ENCODE measurements at places on chromosomes 4 and X.

GRCh38 chrX:132191938-132192337, 27.3 kb downstream of the RAP2C start:
- no peak for DNase-seq

GRCh38 chrX:108160309-108160708, 68.7 kb downstream of the ATG4A start:
- no peak for DNase-seq

- no peak for DNase-seq
These were observed 91.0 kb downstream of the PHOX2B start for GRCh38 chr4:41657561-41657960.

DNA sequence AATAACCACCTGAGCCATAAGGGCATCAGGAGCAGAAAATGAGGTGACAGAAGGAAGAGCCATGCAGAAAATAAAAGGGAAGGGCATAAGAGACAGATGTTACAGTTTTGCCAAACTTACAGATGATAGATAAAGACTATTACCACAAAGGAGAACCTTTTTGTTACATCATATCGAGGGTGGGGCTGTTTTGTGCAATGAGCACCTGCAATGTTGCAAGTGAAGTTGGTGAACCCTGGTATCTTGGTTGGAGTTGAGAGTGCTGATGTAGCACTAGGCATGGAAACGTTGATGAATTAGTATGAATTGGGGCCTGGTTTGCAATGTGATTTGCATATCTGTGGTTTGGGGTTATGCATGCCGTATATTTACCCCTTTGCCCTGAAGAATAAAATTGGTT, 119.8 kb upstream of the TEX13D start:
- no peak for DNase-seq

GRCh38 chr4:38149997-38150671, 189.9 kb downstream of the PTTG2 start:
- no peak for DNase-seq

Measured in NCI-H2081 (cell line).